Hair follicular keratinocyte (primary cell): ENCODE measurements at places on chromosomes 1 and 21. TPM values are rescaled to one million over a fixed set of nuclear protein-coding genes. Genes with fewer than 3 reads are reported as not detected.

Gene MROH7
- 0.04 TPM in 1 of 2 replicates, not detected in the other for total RNA-seq

Gene SRGAP2
- 18.8 and 21.9 TPM in 2 replicates for total RNA-seq

Gene NBPF10
- 0.49 and 0.70 TPM in 2 replicates for total RNA-seq

Gene AK2
- 213 and 323 TPM in 2 replicates for total RNA-seq

Gene SKI
- 16.0 and 17.0 TPM in 2 replicates for total RNA-seq

Gene GCLM
- total RNA-seq: 29.0 and 30.3 TPM in 2 replicates

Gene TNFAIP8L2
- not detected in 2 replicates for total RNA-seq

Gene ZNF670
- 0.94 and 3.6 TPM in 2 replicates for total RNA-seq
